ENCODE measurements at places on chromosomes 7 and 10.

DNA sequence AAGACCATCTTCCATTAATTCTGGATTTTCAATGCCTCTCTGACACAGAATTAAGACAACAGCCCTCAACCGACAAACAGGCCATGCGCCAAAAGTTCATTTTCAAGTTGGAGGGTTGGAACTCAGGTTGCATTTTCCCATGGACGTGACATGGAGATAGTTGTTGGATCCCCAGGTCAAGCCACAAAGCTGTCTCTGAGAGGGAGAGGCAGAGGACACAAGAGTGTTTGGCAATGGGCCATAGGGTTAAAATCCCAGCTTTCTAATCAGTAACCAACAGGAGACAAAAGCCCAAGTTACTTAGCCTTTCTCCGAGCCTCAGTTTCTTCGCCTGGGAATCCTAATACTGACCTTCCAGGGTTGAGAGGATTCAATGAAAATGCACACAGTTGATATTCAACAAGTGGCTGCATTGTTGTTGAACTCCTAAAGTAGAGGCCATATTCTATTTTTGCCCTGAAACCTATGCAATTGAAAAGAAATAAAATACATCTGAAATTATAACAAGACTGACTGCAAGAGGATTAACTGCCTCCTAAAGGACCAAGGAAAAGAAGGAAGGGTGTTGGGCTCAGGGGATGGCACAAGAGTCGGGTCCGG lies 44.3 kb downstream of the SORBS1 start:
- DNase-seq, result no peak

DNA sequence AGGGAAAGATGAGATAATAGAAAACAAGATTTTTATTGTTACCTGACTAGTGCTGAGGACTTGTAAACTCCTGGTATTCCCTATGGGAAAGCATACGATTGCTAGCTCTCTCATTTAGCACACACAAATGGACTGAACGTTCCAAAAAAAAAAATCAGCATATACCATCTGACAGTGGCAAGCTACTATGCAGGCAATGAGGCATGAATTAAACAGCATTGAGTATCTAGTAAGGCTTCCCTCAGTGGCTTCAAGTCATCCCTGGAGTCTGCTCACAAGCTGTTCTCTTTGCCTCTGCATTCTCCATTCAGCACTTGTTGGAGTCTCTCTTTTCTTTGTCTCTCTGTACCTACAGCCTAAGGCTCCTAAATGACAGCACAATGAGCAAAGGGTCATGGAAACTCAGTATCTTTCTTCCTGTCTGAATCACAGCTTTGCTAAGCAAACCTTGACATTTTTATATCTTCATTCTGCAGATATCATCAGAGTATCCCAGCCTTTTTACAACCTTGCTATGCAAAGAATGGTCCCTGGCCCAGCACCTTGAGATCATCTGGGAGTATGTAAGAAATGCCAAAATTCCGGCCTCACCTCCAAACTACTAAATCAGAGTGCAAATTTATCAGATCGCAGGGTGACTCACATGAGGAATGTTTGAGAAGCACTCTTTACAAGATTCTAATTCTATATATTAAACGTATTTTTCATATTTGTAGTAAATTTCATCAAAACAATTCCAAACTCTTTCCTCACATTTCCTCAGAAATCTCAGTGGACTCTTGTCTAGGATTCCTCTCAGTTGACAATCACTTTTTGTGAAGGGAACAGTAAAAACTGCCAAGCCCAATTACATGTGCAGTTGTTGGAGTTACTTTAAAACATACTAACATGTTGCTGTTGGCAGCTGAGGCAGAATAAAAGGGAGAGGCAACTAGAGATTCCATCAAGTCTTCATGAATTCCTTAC lies 10.8 kb upstream of the LIPA start:
- no peak for DNase-seq

DNA sequence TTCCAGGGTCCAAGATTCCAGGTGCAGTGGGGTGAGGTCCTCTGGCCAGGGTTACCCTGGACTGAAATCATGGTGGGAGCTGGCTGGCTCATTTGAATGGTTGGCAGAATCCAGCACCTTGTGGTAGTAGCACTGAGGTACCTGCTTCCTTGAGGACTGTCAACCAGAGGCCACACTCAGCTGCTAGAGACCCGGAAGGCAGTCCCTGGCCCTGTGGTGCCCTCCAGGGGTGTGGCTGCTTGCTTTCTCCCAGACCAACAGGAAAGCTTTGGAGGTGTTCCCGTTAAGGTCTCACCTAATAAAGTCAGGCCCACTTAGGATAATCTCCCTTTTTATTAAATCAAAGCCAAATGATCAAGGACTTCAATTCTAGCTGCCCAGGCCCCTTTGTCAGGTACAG lies 107.7 kb upstream of the GDF10 start:
- no peak for DNase-seq

DNA sequence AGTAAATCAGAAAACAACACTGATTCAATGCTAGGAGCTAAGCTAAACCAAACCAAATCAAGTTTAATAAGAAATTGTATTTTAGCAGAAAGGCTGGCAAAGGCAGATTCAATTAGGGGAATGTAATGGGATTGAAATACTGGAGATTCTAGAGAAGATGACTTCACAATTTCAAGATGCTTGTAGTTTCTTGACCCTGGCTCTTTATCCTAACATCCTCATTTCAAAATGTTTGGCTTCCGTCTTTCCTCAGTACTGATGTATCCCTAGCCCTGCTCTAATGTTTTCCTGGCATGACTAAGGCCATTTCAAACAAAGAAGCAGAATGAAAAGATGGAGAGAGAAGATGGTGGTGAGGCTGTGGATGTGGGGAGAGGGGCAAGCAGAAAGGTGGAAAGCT lies 2.7 kb upstream of the JCAD start:
- no peak for DNase-seq

DNA sequence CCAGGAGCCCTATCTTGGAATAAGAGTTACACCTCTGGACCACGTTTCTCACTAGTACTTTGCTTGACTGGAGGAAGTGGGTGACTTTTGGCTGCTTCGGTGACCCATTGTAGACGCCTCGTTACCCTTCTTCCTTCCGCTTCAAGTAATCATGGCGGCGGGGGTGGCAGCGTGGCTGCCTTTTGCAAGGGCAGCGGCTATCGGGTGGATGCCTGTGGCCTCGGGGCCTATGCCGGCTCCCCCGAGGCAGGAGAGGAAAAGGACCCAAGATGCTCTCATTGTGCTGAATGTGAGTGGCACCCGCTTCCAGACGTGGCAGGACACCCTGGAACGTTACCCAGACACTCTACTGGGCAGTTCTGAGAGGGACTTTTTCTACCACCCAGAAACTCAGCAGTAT lies 1.5 kb downstream of the KCND2 start:
- no peak for DNase-seq

DNA sequence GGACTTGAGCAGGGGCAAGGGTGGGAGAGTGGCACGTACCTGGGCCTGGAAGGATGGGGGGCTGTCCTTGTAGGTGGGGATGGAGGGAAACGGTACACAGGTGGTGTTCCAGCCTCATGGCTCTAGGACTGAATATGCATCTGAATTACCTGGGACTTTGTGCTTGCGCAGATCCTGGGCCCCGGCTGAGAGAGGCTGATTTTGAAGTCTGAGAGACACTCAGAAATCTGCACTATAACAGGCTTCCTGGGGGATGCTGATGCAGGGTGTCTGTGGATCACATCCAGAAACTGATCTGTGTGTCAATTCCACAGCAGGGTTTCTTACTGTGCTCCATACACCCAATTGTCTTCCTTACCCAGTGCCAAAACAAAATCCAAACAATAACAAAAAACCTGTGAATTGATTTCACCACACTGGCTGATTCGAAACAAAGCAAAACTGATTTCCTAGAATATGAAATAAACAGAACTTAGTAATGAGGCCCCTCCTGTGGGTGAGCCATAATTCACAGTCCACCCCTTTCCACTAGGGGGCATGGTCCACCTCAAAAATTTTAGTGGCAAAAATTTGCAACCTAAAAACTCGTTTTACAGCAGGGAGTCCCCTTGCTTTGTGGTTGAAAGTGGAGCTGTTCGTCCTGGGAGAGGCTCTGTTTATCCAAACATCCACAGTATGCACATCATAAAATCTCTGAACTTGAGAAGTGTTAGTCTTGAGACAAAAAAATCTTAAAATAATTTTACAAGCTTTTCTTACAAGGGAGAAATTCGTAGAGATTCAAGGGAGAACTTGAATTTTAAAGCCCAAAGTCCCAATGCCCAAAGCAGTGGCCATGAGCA lies 32.0 kb upstream of the PLEKHA1 start:
- peak; percentile 41 for DNase-seq

GRCh38 chr10:22183771-22184461 lies 33.9 kb downstream of the EBLN1 start:
- DNase-seq, result no peak

DNA sequence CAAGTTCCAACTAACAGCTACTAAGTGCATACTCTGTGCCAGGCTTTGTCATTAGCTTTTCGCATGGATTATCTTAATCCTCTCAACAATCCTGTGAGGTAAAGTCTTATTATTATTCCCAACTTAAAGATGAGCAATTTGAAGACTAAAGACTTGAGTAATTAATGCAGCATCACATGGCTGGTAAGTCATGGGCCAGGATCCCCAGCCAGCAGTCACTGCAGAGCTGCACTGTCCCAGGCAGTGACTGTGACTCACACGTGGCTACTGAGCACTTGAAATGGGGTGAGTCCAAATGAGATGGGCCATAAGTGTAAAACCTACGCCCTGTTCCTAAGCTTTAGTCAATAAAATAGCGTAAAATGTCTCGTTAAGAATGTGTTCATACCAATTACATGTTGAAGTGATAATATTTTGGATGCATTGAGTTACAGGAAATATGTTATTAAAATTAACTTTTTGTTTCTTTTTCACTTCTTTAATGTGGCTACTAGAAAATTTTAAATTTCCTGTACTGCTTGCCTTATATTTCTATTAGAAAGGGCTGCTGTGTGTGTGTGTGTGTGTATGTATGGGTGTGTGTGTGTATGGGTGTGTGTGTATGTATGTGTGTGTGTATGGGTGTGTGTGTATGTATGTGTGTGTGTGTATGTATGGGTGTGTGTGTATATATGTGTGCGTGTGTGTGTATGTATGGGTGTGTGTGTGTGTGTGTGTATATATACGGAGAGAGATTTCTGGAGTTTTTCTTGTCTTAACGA lies 756.3 kb downstream of the AUTS2 start:
- no peak for DNase-seq

DNA sequence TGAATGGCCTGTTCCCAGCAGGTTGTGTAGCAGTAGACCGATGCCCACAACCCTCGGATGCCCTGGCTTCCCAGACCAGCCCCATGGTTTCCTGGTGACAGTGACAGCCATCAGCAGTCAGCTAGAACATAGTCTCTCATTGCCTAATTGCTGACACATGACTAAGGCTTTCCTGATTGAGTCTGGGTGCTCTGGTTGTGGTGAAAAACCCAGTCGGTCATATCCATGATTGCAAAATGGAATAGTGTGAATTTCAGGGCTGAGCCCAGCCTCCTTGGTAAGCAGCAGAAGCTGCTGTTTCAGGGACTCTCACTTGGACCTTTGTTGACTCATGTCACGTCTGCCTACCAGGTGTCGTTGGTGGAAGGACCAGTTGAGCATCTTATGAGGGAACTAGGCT lies 36.6 kb downstream of the POR start:
- no peak for DNase-seq

DNA sequence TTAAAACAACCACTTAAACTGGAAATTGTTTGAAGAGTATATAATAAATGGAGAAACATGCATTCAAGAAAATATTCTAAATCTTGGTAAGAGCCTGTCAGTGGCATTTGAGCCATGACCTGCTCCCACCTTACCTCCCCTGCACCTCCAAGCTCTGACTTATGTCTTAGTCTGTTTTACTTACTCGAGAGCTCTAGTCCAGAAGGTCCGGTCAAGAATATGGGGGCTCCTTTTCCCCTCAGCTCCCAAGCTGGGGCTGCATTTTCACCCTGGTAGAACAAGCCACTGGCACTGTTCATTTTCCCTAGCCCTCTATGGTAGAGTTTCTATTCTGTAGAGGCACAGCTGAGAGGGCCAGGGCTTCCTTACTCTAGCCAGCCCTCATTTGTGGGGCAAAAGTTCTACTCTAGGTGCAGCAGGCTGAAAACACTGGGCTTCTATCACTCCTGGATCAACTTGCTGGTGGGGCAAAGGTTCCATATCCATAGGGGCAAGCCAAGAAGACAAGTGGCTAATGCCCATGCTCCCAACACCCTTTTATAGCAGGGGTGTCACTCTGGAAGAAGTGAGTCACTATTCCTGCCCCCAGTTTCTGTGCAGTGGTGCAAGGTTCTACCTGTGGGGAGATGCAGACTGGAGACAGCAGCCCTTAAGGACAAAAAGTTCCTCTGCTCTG lies 40.6 kb downstream of the ZNF438 start:
- no peak for DNase-seq

GRCh38 chr10:10658172-10658785 lies 359.4 kb upstream of the CELF2 start:
- no peak for DNase-seq

DNA sequence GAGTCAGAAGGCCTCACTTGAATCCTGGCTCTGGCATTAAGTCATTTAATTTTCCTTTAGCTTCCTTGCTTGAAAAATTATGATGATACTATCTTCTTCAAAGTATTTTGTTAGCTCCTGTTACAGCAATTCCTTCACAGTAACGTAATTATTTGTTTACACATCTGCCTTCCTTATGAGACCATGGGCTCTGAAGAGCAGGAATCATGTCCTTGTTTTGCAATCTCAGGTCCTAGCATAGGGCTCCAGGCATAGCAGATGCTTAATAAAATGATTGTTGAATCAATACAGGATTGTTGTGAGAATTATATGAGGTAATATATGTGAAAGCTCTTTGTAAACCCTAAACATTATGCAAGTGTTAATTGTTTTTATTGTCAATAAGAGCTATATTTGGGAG lies 25.5 kb downstream of the KLHDC10 start:
- DNase-seq, result no peak

DNA sequence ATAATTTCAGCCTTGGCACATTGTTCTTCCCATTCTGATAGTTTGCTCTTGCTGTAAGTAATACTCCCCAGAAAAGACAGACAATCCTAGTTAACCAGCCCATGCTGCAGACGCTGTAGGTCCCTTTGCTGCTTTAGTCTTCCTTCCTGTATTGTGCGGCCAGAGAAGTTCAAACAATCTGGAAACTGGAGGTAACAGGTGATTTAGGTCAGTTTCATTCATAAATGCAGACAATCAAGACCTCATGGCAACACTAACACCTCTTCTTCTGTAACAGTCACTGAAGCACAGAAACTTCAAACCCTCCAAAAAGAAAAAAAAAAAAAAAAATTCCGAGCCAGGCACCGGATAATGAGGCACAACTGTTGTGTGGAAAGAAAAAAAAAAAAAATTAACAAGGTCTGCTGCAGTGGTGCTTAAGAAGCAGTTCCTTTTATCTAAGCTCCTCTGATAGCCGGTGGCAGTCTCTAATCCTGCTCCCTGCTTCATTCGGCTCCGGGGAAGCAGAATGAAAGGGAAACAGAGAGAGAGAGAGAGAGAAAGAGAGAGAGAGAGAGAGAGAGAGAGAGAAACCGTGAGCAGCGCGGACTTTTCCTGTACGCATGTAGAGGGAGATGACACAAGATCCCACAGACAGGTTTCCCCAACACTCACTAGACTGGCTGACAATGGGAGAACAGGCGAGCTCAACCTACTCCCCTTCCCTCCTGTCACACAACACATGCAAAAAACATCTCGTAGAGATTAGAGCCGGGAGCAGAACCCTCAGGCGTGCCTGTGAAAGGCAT lies at the start of gene SEMA3A:
Gene SEMA3A, minus strand, starts transcription at position 306 of the 788 bp plus-strand sequence. Its CDS starts 203 bp downstream, at position 103.
- DNase-seq, result no peak

GRCh38 chr7:19690736-19691135 lies 18.1 kb downstream of the POLR1F start:
- DNase-seq, result no peak
